Activated CD8-positive, alpha-beta memory T cell treated with anti-CD3 and anti-CD28 coated beads, Interleukin-2, amount 10 ng/mL, durations not matched to agents 7 days and 5 days (primary cell): ENCODE measurements at places on chromosomes 3 and 15. TPM values are rescaled to one million over a fixed set of nuclear protein-coding genes. Genes with fewer than 3 reads are reported as not detected.

The CFAP44 gene
- 3.4 TPM for total RNA-seq

DNA sequence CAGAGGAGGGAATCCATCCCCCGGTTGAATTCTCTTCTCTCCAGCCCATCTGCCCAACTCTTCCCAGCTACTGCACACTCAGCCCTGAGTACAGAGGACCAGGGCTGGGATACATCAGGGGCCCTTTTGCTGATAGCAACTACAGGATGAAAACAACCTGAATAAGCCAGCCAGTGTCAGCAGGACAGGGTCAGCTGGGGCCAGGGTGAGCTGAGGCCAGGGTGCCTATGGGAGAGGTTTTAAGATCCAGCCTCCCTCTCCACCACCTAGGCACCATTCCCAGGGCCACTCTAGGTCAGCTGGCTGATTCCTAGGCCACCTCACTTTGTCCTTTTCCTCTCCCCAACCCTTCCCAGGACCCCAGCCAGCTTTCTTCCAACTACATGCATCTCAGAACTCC, 83.8 kb downstream of the MRPL46 start:
- DNase-seq, result no peak
- no peak overlapping the region for H3K27ac ChIP-seq
- no peak overlapping the region for H3K4me3 ChIP-seq
- H3K4me1 ChIP-seq, result peaks cover 2% of the 10 kb centered on the region

The HIGD2B gene
- total RNA-seq, result not detected

The PLAAT1 gene
- not detected for total RNA-seq

DNA sequence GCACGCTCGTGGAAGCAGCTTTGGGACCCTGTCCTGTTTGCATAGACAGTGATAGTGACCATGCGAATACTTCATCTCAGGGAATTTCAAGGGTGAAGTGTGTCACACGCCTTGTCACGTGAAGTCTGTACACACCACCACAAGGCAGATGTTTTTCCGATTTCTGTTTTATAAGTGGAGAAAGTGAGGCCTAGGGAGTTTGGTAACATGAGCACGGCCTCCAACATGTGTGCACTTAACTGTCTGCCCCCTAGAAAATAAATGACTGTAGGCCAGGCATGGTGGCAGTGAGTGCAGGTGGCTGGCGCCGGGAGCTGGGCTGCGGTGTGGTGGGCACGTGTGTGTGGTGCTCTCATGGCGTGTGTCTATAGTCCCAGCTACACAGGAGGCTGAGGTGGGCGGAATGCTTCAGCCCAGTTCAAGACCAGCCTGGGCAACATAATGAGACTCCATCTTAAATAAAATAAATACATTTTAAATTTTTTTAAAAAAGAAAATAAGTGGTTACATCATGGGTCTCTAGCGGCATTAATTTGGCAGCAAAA, 42.0 kb downstream of the WHAMM start:
- DNase-seq, result peak; percentile 27
- H3K36me3 ChIP-seq, result no peaks in the 10 kb centered on the region
- H3K27me3 ChIP-seq, result peaks cover 8% of the 10 kb centered on the region
- no peak overlapping the region for H3K27ac ChIP-seq
- H3K4me1 ChIP-seq, result peaks cover 7% of the 10 kb centered on the region

GRCh38 chr3:178310949-178311348, 225.3 kb upstream of the KCNMB2 start:
- no peaks in the 10 kb centered on the region for H3K27me3 ChIP-seq
- no peak overlapping the region for H3K27ac ChIP-seq
- H3K4me1 ChIP-seq, result no peaks in the 10 kb centered on the region
- no peaks in the 10 kb centered on the region for H3K36me3 ChIP-seq

DNA sequence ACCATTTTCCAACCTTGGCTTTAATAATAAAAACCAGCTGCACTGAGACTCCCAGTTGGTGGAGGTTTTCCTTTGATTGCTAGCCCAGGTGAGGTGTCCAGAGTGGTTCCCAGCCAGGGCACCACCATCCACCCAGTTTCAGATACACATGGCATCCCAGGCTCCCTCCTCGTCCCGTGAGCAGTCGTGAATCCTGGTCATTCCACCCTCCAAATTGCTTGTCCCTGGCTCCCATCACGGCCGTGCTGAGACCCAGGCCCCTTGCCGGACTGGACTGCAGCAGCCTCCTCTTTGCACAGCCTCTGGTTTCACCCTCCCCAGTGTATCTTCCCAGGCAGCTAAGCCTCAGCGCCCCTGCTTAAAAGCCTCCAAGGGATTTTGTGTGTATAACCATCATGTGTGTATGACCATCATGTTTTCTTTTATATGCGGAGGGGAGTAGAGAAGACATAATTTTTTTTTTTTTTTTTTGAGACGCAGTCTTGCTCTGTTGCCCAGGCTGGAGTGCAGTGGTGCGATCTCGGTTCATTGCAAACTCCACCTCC, 106.3 kb downstream of the ETFA start:
- no peak overlapping the region for H3K27ac ChIP-seq
- H3K4me3 ChIP-seq, result no peak overlapping the region
- DNase-seq, result no peak
- H3K27me3 ChIP-seq, result no peaks in the 10 kb centered on the region

The FOXP1 gene
- 66.3 TPM for total RNA-seq

DNA sequence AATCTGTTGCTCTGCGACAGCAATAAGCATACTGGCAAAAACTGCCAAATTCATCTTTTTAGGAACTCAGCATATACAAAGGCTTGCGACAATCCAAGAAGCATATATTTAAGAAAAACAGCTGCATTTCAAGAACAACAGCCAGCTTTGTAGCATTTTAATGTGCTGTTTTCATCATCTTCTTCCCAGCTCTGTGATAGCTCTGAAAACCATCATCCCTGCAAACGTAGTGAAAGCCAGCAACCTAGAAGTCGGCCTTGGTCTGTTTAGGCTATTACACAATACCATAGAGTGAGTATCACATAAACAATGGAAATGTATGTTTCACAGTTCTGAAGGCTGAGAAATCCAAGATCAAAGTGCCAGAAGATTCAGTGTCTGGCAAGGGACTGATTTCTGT, 187.5 kb downstream of the NAALADL2 start:
- no peak overlapping the region for H3K4me3 ChIP-seq
- no peak overlapping the region for H3K27ac ChIP-seq
- no peaks in the 10 kb centered on the region for H3K27me3 ChIP-seq
- no peaks in the 10 kb centered on the region for H3K4me1 ChIP-seq
- DNase-seq, result no peak

The GADL1 gene
- not detected for total RNA-seq

DNA sequence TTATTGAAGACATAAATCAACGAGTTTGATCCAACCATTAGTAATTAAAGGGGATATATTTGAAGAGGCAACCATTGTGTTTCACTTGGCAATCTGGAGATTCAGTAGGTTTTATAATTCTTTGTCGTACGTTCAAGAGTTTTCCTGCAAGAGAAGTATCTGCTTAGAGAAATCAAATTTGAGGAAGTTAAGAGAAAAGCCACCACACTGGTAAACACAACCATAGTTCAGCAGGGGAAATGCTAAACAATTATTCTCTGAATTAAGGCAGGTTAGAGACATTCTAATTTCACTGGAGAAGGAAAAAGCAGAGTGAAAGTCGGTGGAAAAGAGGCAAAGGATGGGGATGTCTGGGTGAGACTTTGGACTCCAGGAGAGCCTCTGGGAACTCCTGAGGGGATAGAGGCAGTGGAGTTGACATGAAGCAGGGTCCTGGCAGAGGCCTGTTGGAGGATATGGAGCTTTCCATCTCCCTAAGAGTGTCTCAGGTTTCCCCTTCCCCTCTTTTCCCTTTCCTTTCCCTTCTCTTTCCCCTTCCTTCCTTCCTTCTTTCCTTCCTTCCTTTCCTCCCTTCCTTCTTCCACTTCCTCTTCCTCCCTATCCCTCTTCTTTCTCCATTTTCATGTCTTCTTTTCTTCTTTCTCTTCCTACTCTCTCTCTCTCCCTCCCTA, 26.5 kb downstream of the SPINK8 start:
- no peak overlapping the region for H3K27ac ChIP-seq
- H3K36me3 ChIP-seq, result no peaks in the 10 kb centered on the region
- H3K27me3 ChIP-seq, result peaks cover 35% of the 10 kb centered on the region
- H3K4me3 ChIP-seq, result no peak overlapping the region

DNA sequence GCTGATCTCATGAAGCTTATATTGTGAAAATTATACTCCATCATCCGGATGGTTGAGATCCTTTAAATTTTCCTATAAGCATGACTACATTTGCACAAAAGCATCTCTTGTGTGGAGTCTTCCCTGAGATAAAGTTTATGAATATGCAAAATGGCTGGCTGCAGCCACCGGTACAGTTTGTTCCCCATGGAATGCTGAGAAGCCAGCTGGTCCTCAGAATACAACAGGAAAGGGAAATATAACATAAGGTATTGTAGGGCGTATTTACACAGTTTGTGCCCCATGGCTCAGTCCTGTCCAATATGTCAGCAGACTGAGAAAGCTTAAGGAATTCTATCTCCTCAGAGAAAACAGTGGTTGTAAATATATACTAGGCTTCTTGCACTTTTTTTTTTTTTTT, 468.6 kb downstream of the CNTN6 start:
- no peaks in the 10 kb centered on the region for H3K36me3 ChIP-seq
- no peaks in the 10 kb centered on the region for H3K27me3 ChIP-seq
- DNase-seq, result no peak
- no peak overlapping the region for H3K27ac ChIP-seq
- H3K4me1 ChIP-seq, result no peaks in the 10 kb centered on the region

The CFAP91 gene
- total RNA-seq, result not detected

The SEMA3G gene
- total RNA-seq, result 0.28 TPM

- no peak for DNase-seq
- H3K4me3 ChIP-seq, result no peak overlapping the region
- H3K27me3 ChIP-seq, result no peaks in the 10 kb centered on the region
- peaks cover 59% of the 10 kb centered on the region for H3K4me1 ChIP-seq
- H3K27ac ChIP-seq, result no peak overlapping the region
- H3K36me3 ChIP-seq, result peaks cover 7% of the 10 kb centered on the region
Measured at GRCh38 chr3:47012342-47013230, 33.1 kb downstream of the NBEAL2 start.

The C3orf85 gene
- total RNA-seq, result not detected

DNA sequence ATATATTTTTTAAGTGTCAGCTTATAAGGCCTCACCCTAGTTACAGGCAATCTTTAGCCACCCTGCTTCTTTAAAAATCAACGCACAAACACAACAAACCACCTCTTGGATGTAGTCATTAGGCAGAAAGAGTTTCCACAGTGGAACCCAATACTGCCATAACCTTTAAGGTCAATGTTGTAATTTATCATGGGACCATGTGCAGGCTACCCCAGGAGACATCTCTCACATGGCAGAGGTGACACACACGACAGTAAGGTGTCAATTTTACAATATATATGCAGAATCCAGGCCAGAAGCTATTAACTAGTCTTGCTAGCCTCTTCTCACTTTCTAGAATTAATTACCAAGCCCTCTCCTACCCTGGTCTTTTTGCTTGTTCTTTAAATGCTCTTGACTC, 336.5 kb downstream of the MAGI1 start:
- H3K36me3 ChIP-seq, result no peaks in the 10 kb centered on the region
- H3K27me3 ChIP-seq, result no peaks in the 10 kb centered on the region
- no peaks in the 10 kb centered on the region for H3K4me1 ChIP-seq
- no peak overlapping the region for H3K27ac ChIP-seq

DNA sequence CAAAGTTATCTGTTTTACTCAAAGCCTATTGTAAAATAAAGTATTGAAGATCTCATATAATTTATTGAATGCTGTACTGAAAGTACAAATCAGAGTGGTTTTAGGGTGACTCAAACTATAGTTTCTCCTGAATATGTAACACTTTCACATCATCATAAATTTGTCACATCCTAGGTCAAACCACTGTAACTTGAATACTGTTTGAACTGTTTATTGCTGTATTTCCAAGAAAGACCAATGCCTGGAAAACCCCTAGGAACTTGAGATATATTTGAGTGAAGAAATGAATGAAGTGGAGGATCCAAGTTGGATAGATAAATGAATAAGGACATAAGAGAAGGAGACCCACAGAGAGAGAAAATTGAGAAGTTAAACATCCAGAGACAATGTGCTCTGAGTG, 348.2 kb downstream of the GRM7 start:
- H3K27ac ChIP-seq, result no peak overlapping the region
- no peaks in the 10 kb centered on the region for H3K27me3 ChIP-seq
- no peaks in the 10 kb centered on the region for H3K4me1 ChIP-seq
- no peak overlapping the region for H3K4me3 ChIP-seq
- H3K36me3 ChIP-seq, result no peaks in the 10 kb centered on the region
- no peak for DNase-seq

DNA sequence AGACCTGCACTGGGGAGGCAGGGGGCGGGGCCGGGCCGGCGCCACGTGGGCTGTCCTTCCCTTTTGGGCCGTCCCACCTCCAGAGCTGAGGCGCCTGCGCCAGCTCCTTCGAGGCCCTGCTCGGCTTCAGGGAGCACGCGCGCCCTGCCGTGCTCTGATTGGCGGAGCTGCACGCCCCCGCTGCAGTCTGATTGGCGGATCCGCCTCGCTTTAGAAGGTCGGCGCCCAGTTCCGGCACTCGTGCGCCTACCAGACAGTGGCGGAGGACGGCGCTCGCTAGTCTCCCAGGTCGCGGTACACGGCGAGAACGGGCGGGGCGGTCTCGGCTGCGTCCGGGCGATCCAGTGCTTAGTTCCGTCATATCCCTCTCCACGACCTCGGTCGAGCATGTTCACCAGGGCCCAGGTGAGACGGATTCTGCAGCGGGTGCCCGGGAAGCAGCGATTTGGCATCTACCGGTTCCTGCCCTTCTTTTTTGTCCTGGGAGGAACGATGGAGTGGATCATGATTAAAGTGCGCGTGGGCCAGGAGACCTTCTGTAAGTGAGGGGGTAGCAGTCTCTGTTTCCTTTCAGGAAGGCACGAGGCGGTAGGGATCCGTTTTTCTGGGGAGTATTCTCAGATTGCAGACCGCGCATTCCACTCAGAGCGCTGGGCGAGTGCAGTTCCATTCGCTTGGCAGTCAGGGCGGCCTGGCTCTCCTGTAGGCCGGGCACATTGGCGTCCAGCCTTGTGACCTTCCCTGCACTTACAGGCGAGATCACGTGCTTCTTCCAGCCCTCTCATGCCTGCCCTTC, at the start of gene UQCC5:
UQCC5 (plus strand) TSS at position 237 of the 796 bp plus-strand sequence; CDS start at position 388, 151 bp downstream.
- peaks cover 17% of the 10 kb centered on the region for H3K36me3 ChIP-seq
- H3K4me1 ChIP-seq, result peaks cover 48% of the 10 kb centered on the region
- peak; percentile 99 for DNase-seq
- peak within 1 kb of the TSS; percentile 100 for H3K4me3 ChIP-seq

DNA sequence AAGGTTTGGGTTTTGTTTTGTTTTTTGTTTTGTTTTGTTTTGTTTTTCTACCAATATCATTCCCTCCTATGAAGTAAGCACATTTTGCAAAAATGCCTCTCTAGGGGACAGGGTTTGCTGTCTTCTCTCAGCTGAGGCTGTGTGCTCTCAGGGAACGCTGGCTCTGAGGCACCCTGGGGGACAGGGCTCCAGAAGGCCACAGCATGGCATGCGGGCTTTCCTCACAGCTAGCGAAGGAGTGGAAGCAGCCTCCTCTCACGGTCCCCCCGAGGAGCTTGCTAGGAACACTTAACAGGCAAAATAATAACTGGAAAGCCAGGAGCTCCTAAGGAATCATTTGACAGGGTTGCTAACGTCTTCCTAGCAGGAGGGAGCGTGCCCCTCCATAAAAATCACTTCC, 227.7 kb upstream of the ST8SIA2 start:
- H3K4me3 ChIP-seq, result no peak overlapping the region
- no peaks in the 10 kb centered on the region for H3K27me3 ChIP-seq
- no peak for DNase-seq
- H3K4me1 ChIP-seq, result peaks cover 10% of the 10 kb centered on the region
- no peak overlapping the region for H3K27ac ChIP-seq

The GUCA1C gene
- not detected for total RNA-seq

The GP5 gene
- total RNA-seq, result 0.53 TPM
